ENCODE measurements at places on chromosomes 11 and 22. TPM values are rescaled to one million over a fixed set of nuclear protein-coding genes. Genes with fewer than 3 reads are reported as not detected.

- DNase-seq, result no peak
These were observed 571.7 kb downstream of the METTL15 start for GRCh38 chr11:28679795-28680468.

Gene ANGPTL5
- 1.9 TPM for total RNA-seq

Gene HDHD5
- 11.3 TPM for total RNA-seq

- DNase-seq, result no peak
These were observed 58.1 kb downstream of the RSF1 start for GRCh38 chr11:77762426-77762825.

GRCh38 chr11:827897-828192, at the start of gene CRACR2B:
TSS of gene CRACR2B (plus strand) at chr11:827919. CDS start at chr11:828608, 689 bp downstream.
- no peak for DNase-seq

GRCh38 chr11:67045314-67045713, 11.3 kb upstream of the RHOD start:
- DNase-seq, result no peak

Gene SYT7
- total RNA-seq, result 1.4 TPM

Gene OR6Q1
- total RNA-seq, result 0.72 TPM

- no peak for DNase-seq
These were observed 200.3 kb upstream of the MPPED2 start for GRCh38 chr11:30786256-30787110.
